Activated naive CD4-positive, alpha-beta T cell treated with anti-CD3 and anti-CD28 coated beads, Interleukin-2, amount 50 U/mL, for 16 hours (primary cell): ENCODE measurements at places on chromosomes 5 and 9.

DNA sequence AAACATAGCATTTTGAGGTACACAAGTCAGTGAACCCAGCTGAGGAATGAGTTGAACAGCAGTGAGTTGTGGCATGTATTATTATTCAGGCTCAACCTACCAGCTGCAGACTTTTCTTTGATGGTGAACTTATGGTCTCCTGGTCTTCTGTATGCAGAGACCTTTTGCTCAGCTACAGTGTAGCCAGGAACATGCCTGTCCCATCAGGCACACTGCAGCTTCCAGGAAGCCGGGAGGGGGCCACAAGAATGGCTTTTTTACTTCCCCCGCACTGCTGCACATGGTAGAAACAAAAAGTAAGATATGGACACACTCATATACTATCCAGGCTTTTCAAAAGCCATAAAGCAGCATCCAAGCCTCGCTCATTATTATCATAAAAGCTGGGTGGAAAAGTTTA lies 65.3 kb upstream of the PLPP1 start:
- no peak for DNase-seq

- no peak for DNase-seq
Observed at GRCh38 chr5:172194985-172195774, 1.2 kb downstream of the EFCAB9 start.

DNA sequence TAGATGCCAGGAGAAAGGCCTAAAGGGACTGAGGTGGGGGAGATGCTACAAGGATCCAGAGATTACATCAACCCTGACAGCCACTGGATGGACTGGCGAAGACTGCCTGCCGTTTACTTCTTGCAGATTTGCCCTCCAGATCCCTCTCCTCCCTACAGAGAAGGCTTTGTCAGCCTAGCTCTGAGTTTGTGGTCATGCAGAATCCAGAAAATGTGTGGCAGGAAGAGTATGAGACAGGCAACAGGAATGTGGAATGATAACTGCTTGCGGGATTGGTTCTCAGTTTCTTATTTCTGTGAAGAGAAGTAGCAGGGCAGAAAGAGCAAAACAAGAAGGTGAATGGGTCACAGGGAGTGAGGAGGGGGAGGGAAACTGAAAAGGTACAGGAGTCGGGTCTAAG lies 129.6 kb downstream of the TLE1 start:
- no peak for DNase-seq

- DNase-seq, result peak; percentile 85
Observed at GRCh38 chr9:35756275-35757225, 2.5 kb upstream of the MSMP start.

- no peak for DNase-seq
Observed at GRCh38 chr9:37406603-37407401, 15.7 kb upstream of the GRHPR start.

GRCh38 chr5:181265092-181265671 lies 4.2 kb upstream of the TRIM52 start:
- no peak for DNase-seq

- no peak for DNase-seq
Observed at GRCh38 chr9:126225611-126226609, 100.7 kb upstream of the MVB12B start.

DNA sequence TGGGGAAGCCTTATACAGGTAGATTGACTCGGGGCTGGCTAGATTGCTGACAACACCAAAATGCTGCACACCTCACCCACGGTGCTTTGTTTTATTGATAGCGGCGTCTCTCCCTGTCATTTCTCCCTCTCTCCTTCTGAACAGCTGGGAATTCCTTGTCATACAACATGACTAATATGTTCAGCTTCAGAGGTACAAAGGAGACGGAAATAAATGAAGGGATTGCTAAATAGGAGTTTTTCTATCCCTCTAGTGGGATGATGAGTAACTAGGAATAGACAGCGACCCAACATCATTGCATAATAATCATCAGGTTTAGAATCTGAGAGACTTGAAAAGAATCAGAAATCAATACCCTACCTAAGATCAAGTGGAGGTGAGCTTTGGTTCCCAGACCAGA lies 337.7 kb upstream of the PANK3 start:
- DNase-seq, result no peak

DNA sequence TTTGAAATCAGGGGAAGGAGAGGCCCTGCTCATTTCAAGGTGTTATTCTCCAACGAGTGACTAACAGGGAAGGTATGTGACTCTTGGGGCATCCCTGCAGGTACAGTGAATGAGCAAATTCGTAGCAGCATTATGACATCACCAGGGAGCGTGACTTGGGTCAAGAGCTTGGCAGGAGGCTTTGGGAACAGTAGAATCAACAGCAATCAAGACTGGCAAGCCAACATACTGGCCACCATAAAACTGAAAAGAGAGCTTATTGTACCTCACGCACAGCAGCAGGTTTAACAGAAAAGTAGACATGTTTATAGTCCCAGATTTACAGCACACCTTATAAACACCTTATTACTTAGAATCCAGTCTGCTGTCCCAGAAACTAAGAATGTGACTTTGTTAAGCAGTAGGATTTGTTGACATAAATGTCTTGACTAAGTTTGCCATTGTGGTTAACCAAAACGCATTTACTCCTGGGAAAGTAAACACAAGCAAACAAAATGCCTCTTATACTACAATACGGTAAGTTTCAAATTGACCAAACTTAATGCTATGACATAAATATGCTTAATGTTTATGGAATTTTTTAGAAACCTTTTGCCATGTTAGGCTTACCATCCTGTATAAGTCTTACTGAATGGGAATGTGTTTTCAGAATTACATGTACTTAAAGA lies 297.8 kb downstream of the NPR3 start:
- DNase-seq, result no peak

GRCh38 chr5:17282283-17283120 lies 65.1 kb downstream of the BASP1 start:
- DNase-seq, result no peak

- DNase-seq, result peak; percentile 45
Observed at GRCh38 chr9:5438301-5439162, 807 bp upstream of the PLGRKT start.

- no peak for DNase-seq
Observed at GRCh38 chr5:114634967-114635901, 273.4 kb downstream of the KCNN2 start.

DNA sequence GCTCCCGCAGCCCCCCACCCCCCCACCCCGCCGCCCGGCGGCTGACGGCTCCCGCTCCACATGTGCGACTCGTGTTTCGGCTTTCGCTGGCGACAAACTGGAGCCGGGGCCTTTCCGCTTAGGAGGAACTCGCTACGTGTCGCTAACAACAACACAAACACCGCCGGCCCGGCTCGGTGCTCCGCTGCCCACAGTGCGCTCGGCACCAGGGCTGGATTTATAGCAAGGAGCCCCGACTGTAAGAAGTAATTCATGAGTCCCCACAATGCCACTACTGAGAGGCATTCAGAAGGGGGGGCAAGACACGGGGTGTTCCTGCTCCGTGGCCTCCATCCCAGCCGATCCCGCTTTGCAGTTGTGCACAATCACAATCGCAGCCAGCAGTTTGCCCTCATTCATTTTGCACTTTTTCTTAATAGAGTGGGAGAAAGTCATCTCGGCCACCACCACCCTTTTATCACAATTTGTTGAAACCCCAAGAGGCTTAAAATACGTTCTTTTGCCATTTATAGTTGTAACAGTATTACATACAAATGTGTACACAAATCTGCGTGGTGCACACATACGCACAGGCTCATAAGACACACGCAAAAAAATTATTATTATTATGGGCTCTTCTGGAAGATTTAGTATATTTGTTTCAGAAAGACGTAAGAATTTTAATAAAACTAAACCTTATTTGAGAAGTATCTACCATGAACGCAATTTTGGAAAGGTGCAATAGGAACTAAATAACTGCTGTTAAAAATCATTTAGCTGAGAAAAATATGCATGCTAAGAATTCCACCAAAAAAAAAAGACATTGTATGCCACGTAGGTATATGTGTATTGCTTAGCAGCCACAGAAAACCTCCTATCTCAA lies 48.1 kb downstream of the EBF1 start:
- no peak for DNase-seq

DNA sequence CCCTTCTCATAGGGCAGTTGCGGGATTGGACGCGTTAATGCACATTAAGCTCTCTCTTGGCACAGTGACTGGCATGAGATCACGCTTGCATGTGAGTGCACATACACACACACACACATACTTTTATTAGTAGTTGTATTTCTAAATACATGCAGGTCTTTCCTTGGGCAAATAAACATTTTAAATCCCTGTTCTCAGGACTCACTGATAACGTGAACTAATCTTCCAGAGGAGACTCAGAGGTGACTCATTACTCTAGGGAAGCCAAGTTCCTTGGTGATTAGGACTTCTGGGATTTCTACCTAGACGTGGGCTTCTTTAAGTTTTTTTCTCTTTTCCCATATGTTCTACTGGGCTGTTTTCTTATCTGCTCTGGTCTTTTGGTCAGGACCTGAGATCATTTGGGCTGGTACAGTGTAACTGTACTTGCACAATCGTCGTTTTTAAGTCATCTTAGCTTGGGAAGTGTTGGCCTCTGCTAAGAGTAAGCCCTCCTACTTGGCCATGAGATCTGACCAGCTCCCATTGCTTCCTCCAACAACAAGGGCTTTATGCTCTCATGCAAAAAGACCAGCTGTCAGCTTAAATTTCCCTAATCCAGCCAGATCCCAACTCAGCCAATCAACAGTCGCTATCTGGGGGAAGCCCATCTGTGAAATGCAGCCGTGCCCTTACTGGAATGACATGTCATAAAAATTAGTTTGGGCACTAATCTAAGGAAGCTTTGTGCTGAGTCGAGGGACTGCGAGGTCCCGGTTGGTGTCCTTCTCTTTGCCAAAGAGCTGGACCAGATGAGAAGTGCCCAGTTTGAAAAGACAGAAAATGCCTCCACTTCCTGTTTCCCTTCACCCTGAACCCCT lies 176.4 kb upstream of the ANKRD55 start:
- no peak for DNase-seq

DNA sequence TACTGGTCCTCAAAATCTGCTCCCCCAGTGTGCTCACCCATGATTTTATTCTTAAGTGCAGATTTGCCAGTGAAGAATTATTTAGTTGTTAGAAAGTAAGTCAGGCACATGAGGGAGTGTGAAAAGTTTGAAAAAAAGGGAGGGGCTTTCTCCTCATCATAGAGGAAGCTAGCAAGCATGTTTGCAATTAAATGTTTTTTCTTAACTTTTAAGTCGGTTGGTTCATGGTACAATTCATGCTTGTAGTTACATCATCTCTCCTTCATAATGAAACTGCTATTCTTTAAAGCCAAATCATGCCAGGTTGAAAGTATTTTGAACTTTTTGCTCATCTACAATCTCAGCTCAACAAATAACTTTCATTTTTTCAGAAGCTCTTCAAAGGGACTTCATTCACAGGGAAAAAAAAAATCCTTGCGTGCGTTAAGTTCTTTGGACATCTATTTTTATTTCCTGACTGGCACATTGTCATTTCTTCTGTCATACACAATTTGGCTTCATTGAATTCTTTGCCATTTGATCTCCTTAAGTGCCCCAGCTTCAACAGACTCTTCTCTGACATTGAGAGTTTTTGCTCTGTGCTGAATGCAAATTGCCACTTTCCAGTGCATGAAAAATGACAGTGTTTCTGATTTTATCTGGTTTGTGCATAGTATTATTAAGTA lies 456.9 kb downstream of the TMEM232 start:
- DNase-seq, result no peak

DNA sequence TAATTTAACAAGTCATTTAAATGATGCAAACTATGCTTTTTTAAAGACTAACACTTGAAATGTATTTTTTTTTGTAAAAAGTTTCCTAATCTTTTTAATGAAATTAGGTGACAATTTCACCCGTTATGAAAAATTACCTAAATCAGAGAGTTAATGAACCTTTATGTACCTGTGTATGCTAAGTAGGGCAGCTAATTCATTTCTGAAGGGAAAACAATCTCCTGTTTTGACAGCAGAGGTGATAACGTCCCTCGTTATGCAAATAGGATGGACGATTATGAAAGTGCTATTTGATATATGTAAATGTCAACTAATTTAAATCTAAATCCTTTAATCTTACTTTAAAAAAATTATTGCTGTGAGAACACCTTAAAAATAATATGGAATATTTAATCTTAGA lies 58.8 kb downstream of the MEF2C start:
- DNase-seq, result no peak

GRCh38 chr9:137244486-137245449 lies 3.7 kb downstream of the TUBB4B start:
- no peak for DNase-seq

GRCh38 chr9:19587678-19588077 lies 178.9 kb downstream of the ACER2 start:
- DNase-seq, result no peak

DNA sequence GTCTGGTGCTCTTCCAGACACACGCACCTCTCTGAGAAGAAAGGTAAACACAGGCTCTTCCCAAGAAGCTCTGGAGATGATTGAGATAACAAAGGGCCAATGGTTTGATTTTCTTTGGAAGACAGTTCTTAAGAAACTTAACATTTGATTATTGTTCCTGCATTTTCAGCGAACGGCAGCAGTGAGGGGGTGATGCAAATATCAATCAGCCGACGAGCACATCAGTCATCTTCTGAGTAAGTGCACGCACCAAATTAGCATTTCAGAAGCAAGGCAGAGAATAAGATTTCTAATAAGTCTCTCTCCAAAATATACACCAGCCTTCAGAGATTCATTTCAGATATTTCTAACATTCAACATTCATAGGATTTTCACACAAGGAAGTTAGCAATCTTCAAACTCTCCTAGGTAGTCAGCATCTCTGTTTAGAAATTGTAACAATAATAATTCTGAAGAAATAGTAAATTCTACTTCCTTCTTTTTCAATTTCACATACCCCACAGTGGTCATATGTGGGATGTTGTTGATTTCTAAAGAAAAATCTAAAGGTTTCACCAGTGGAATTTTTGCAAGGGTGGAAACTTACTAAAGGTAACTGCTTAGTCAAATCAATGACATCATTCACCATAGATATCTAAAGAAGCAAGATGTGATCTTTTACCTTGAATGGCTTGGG lies 250.3 kb downstream of the SEC61B start:
- DNase-seq, result no peak

- DNase-seq, result no peak
Observed at GRCh38 chr9:121958530-121958929, 134.6 kb downstream of the TTLL11 start.

- DNase-seq, result no peak
Observed at GRCh38 chr9:28320616-28321015, 747.3 kb upstream of the C9orf72 start.

GRCh38 chr9:1101846-1102641 lies 51.9 kb downstream of the DMRT2 start:
- no peak for DNase-seq

- peak; percentile 63 for DNase-seq
Observed at GRCh38 chr9:99000476-99001395, 57.0 kb downstream of the COL15A1 start.

DNA sequence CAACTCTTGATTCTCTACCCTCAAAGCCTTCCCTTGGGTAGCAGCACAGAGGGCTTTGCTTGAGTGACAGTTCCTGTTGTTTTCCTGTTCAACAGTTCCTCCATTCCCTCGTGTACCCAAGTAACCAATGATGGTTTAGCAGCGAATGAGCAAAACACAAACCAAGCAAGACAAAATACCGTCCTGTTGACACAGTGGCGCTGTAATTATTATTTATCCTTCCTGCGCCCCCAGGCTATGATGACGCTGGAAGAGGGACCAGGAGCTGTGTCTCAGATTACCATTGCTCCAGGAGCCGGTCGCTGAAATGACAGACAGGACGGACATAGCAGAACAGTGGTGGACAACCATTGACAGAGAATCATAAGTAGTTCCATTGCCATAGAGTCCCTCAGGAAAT lies 154.8 kb downstream of the GADD45G start:
- DNase-seq, result no peak
